ENCODE measurements at places on chromosomes 16 and 17.

GRCh38 chr16:47424846-47425245, 36.0 kb downstream of the ITFG1 start:
- DNase-seq: no peak

GRCh38 chr16:4052801-4053293, 63.4 kb downstream of the ADCY9 start:
- no peak for DNase-seq

GRCh38 chr17:13619462-13619861, 17.7 kb upstream of the HS3ST3A1 start:
- no peak for DNase-seq

DNA sequence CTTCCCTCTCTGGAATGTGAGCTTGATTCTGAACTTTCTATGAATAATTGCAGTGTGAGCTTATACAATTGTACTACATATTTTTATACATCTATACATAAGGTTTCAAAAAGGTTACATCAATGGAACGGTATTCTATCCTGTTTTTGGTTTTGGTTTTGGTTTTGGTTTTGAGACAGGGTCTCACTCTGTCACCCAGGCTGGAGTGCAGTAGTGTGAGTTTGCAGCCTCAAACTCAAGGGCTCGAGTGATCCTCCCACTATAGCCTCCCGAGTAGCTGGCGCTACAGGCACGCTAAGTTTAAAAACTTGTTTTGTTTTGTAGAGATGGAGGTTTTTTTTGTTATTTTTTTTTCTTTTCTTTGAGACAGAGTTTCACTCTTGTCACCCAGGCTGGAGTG, 1.1 kb downstream of the CTRB1 start:
- no peak for DNase-seq

GRCh38 chr16:539901-540530, 12.5 kb downstream of the CAPN15 start:
- DNase-seq: no peak

DNA sequence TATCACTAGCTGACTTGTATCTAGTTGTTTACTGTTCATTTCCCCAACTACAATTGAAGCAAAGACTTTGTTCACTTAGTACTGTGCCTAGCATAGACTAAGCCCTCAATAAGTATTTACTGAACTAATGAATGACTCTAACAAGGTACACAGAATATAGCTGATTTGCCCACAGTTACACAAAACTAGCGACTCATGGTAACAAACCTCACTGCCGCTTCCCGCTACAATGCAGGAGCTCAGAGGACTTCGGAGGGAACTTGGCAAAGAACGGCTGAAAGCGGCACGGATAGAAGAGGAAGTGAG, 524 bp downstream of the EFTUD2 start:
- DNase-seq: no peak

DNA sequence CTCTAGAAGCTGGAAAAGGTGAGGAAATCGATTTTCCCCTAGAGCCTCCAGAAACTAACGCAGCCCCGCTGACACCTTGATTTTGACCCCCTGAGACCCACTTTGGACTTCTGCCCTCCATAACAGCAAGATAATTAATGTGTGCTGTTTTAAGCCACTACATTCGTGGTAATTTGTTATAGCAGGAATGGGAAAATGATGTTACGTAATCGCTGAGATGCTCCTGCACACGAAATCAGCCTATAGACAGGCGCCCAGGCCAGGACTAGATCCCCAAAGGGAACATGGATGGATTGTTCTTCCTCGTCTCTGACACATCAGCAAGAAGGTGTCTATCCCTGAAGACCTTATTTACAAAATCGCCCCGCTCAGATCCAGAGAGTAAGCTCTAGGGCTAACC, 1.4 kb upstream of the MYOCD start:
- DNase-seq: no peak

- DNase-seq: no peak
These were observed 307.2 kb upstream of the MYOCD start for GRCh38 chr17:12358477-12358876.

DNA sequence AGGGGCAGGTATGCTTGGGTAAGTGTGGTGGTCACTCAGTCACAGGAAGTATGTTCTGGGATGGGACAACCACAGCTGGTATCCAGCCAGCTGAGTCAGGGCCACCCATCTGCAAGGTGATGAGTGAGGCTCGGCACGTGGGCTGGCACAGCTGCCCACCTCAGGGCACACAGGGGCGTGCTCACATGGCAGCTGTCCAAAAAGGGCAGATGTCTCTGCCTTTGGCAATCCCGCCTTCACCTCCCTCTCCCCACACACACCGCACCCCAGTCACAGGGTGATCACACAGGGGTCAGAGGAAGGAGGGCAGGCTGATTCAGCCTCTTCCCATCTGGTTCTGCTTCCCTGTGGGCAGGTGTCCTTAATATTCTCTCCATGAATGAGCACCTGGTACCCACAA, 85.9 kb upstream of the TOB1 start:
- DNase-seq: no peak

- DNase-seq: no peak
These were observed 6.6 kb downstream of the ABI3 start for GRCh38 chr17:49216953-49217650.

- DNase-seq: no peak
These were observed 2.0 kb downstream of the HOXB8 start for GRCh38 chr17:48612854-48613691.

DNA sequence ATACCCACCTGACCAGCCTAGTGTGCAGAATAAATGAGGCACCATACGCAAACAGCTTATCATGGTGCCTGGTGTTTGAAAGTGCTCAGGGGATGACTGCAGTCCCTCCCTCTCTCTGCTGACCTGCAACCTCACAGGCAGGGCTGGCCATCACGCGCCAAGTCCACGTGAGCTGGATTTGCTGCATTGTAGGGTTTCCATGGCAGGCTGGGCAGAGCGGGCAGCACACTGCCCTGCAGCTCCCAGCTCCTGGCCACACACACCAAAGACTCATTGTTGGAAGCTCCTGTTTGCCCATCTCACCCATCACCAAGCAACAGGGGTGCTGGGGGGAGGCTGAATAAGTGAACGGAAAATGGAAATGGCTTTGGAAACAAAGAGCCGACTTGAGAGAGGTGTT, 81.8 kb downstream of the IRX3 start:
- DNase-seq: no peak

DNA sequence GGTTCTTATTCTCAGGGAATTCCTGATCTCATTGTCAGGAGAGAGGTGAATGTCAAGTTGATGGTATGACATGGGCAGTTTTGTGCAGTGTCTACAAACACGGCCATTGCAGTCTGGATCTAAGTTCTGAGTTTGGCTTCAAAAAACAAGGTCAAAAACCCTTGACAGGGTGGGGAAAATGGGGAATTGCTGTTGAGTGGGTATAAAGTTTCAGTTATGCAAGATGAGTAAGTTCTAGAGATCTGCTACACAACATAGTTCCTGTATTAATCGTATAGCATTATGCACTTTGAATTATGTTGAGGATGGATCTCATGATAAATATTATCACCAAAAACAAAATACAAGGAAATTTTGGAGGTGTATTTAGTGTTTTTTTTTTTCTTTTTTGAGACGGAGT, 36.6 kb upstream of the CARMIL2 start:
- no peak for DNase-seq

- no peak for DNase-seq
These were observed 109.8 kb downstream of the CDK5R1 start for GRCh38 chr17:32596628-32597027.

DNA sequence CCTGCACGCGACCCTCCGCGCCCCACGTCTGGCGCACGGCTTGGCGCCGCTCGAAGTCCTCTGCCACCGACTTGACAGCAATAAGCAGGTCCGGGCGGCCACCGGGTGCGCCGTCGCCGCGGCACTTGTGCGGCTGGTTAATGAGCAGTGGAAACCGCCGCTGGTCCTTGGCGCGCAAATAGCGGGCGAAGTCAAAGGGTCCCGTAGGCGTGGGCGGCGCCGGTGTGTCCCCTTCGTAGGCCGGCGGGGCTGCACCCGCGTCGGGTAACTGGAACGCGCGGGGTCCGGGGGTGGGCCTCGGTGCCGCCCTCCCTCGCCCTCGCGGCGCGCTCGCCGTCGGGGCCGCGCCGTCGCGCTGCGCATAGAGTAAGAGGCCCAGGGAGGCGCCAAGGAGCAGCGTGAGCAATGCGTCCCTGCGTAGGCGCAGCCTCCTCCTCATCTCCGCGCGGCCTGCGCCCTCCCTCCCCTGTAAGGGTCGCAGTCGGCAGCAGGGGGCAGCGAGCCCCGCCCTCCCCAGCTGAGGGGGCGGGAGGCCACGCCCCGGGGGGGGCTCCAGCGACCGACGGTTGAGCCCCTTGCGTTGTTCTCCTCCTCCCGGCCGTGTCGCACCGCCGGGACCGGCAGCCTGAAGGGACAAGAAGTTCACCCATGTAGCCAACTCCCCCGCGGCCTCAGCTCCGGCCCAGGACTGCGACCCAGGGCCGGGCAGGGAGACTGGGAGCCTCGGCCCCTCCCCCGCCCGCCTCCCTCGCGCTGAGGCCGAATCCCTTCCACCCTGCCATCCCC, 558 bp downstream of the B3GNT9 start:
- DNase-seq: no peak
